ENCODE measurements at places on chromosomes 7 and 10.

DNA sequence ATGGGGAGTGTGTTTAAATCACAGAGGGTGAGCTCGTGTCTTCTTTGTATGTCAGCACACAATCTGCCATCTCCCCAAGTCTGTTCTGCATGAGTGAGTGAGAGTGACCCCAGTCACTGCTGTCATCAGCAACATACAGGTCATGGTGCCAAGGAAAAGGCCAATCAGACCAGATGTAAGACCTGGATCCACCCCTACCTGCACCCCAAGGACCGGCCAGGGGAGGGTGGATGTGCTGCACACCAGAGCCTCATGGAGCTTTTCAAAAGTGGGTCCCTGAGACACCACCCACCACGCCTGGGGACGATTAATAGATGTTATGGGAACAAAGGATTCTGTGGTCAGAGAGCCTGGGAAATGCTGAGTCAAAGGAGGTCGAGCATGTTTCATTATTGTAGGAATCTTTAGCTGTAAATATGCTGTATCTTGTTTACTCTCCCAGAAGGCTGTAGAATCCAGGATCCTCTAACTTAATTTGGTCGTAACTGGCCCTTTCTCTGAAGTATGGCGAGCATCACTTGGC is 420.5 kb downstream of the RPS24 start:
- no peak for DNase-seq

DNA sequence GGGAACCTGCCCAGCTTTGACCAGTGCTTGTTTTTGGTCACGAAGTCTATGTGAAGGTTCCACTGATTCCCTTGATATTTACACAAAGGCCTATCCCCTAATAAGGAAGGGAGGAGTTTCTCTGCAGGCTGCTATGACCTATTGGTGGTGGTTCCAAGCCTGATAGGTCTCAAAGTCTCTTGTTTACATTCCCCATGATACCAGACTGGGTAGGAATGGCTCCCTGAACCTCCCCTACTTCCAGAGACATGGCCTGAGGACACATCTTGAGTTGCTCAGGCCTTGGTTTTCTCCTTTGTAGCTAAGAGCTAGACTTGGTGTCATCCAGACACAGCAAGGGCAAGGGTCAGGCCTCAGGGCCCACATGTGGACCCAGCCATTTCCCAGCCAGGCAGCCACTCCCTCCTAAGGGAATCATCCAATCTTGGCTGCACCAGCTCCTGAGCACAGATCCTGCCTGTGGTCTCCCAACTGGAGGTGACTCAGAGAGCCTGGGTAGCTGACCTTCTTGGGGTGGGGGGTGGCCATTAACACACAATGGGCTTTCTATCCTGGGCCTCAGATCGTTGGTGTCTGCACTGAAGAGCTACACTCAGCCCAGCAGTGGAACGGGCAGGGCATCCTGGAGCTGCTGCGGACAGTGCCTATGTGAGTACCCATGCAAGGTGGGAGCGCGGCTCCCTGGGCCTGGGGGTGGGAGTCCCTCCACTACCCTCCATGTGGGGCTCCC is 51.0 kb upstream of the TRIM8 start:
- no peak for DNase-seq

DNA sequence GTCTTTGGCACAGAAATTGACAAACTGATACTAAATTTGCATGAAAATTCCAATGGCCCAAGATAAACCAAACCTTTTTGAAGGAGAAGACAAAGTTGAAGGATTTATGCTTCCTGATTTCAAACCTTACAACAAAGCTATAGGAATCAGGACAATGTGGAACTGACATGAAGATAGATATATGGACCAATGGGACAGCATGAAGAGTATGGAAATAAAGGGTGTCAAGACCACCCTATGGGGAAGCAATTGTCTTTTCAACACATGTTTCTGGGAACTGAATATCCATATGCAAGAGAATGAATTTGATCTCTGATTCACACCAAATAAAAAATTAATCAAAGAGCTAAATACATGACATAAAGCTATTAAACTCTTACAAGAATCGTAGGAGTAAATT is 77.2 kb upstream of the ADARB2 start:
- DNase-seq, result no peak

DNA sequence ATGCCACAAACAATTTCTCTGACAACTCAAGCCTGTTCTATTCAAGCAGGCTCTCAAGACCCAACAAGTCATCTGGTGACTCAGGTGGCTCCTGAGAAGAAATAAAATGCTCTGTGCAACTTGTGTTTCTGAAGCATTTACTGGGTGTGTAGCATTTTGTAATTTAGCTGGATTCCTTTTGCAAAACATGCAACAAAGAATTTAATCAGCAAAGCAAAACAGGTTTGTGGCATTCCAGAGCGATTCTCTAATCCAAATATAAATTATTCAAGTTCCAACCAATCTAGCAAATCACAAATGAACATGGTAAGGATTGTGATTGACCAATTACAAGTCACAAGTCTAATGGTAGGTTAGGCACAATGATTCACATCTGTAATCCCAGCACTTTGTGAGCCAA is 39.8 kb upstream of the C10orf67 start:
- no peak for DNase-seq

GRCh38 chr7:35753761-35754603 is 46.9 kb upstream of the SEPTIN7 start:
- DNase-seq, result no peak

GRCh38 chr7:102917436-102918353 is 4.9 kb downstream of the LRRC17 start:
- no peak for DNase-seq

DNA sequence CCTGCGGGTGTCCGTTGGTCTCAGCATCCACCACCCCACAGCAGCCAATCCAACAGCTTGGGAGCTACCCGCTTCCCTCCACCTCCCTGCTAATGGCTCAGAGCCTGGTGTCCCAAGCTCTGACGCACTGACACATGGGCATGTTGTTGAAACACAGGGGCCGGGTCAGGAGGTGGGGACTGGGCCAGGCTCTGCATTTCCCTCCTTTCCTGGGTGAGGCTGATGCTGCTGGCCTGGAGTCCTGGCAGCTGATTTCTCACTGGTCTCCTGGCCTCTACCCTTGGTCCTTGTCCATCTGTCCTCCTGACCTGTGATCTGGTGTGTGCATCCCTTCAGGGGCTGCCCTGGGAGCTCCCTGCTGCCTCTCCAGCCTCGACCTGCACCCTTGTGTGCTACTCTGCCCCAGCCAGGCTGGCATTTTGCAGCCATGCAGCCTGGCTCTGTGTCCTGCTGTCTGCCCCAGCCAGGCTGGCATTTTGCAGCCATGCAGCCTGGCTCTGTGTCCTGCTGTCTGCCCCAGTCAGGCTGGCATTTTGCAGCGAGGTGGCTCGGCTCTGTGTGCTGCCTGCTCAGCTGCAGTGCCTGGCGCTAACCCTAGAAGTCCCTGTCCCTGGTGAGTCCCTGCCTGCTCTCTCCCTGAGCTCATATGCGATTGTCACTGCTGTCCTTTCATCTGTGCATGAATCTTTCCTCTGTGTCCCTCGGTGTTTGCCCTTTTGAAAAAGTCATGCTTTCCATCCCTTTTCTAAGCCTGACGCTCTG is 14.0 kb downstream of the AMZ1 start:
- no peak for DNase-seq

DNA sequence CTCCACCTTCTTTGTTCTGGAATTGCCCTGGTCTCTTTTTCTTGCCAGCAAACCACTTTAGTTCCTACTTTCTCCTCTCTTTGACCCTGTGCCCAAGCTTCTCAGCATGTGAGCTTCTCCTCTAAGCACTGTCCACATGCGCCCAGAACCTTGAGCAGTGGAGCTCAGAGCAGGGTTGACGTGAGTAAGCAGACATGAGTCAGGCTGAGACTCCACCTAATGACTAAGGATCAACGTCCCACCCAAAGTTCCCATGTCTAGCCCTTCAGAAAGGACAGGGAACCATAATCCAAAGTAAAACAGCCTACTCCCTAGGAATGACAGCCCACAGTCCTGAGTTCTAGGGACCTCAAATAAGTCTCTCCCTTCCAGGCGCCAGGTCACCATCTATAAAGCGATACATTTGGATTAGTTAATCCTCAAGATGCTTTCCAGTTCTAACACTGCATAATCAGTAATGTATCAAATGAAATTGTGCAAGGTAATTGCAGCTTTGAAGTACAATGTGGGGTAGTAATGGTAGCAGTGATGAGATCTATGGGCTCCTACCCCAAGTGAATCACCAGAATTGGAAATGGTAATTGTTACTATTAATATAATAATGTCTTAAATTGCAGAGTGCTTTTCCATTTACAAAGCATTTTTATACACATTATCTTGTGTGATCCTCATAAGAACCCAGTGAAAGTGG is 44.5 kb downstream of the KCNMA1 start:
- DNase-seq, result no peak

- no peak for DNase-seq
Measured at GRCh38 chr7:24653316-24654085, 80.2 kb downstream of the PALS2 start.

DNA sequence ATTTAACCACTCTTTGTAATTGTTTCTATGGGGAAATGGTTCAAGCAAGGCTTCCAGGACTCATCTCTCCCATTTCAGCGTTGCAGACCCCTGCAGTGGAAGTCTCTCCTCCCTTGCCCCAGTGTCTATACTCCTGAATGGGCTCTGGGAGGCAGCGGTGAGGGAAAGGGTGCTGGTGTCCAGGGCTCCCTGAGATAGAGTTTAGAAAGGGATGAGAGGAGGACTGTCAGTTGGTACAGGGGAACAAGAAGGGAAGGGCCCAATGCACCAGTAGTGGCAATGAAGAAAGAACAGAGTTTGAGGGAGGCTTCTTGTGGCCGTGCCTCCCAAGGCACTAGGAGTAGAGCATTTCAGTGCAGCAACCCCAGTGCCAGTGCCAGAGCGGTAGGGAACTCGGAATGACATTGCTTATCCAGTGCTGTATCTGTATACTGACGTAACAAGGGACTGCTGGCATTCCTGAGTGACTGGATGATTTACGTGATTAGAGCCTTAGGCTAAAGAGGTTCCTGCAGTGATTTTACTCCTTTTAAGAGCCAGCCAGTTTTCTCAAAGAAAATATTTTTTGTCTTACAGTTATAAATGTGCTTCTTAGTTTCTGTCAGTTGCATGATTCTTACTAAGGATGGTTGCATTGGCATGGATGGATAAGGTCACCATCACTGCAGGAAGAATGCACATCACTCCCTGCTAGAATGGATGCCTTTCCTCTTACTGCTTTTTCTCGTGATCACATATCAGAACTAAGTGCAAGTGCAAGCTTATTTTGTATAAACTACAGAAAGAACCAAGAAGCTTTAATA is 28.0 kb downstream of the PRPF18 start:
- no peak for DNase-seq

- no peak for DNase-seq
Measured at GRCh38 chr10:16995867-16996529, 133.6 kb downstream of the CUBN start.

- no peak for DNase-seq
Measured at GRCh38 chr10:118903251-118903650, 126.3 kb upstream of the NANOS1 start.

GRCh38 chr7:127997226-127997922 is 33.9 kb downstream of the LRRC4 start:
- no peak for DNase-seq

DNA sequence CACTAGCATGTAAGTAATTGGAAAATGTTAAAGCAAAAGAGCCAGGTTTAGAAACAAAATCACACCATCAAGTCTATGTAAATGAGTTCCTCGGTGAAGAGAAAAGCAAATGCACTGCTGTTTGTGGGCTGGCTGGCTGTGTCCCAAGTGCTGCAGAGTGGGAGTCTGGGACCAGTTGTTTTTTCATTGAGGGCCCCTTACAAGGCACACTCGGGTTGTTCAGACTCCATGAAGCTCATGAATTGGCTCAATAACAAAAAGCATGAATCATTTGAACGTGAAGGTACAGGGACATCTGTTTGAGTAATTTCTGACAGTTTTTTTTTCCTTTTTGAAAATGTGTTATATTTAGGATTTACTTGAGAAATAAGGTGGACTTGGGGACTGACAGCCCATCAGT is 28.0 kb downstream of the GRK5 start:
- DNase-seq, result no peak

DNA sequence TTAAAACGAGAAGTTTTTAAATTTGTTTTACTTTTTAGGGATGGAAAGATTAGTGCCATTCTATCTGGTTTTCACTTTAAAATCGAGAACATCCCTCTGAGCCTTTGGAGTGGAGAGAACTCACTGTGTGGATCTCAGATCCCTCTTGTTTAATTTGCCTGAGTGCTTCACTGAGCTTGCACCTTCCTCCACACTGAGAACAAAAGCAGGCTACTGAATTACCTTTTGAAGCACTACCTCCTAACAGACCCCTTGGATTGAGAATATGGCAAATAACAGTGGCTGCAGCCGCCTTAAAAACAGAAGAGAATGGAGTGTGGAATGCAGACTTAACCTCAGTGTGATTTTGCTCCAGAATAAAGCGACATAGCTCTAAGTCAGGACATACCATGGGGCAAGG is 204.7 kb downstream of the CNTNAP2 start:
- DNase-seq, result no peak

DNA sequence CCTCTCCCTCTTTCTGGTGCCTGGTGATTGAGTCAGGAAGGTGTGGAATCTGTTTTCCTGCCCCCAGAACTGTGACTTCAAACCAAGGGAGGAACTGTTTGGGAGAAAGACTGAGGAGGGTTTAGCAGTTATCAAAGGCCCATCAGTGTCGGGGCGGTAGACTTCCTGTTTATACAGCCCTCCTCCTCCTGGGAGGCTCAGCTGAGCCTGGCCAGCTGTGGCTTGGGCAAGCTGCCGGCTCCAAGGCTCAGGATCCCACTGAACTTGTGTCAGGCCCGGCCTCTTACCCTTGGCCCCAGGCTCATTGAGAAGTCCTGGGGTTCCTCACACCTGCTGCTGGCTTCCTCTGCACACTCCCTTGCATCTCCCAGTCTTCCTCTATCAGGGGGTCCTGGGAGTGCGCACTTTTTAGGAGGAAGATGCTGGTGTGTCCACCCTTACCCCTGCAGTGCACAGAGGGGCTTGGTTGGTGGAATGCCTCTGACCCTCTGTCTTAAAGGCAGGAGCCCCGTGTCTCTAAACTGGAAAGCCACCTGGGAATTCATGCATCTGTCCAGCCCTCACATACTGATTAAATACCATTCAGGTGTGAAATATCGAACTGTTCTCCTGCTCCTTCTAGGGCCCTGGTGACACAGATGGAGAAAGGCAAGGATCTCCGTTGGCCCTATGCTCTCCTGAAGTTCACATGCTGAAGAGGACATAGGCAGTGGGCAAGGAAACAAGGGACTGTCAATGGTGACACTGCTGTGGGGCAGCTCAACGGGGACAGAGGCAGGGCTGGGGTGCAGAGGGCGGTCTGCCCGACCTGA is 32.4 kb downstream of the CXCL12 start:
- DNase-seq, result no peak

- no peak for DNase-seq
Measured at GRCh38 chr10:4046030-4046429, 261.0 kb upstream of the KLF6 start.

GRCh38 chr10:72738486-72738885 is 46.5 kb downstream of the MCU start:
- no peak for DNase-seq

GRCh38 chr10:72881291-72881690 is 12.2 kb upstream of the OIT3 start:
- DNase-seq, result no peak
